Daoy (cell line): ENCODE measurements at places on chromosomes 13 and 19. TPM values are rescaled to one million over a fixed set of nuclear protein-coding genes. Genes with fewer than 3 reads are reported as not detected.

The ICAM5 gene
- 0.54 and 2.2 TPM in 2 replicates for total RNA-seq

The GSX1 gene
- total RNA-seq, result not detected in 2 replicates

The SCGB2B2 gene
- total RNA-seq, result not detected in 2 replicates

The KIR2DL3 gene
- not detected in 2 replicates for total RNA-seq

The EDNRB gene
- total RNA-seq, result 1.5 and 2.1 TPM in 2 replicates

The TRMT1 gene
- total RNA-seq, result 61.6 and 67.5 TPM in 2 replicates

The MEIS3 gene
- 0.63 and 2.9 TPM in 2 replicates for total RNA-seq

The COL5A3 gene
- 2.8 and 4.1 TPM in 2 replicates for total RNA-seq

The PRRG2 gene
- 0.30 and 5.8 TPM in 2 replicates for total RNA-seq

The FCAR gene
- not detected in 2 replicates for total RNA-seq

The CEACAM4 gene
- not detected in 2 replicates for total RNA-seq

The VSTM1 gene
- total RNA-seq, result not detected in 2 replicates
